ENCODE measurements at places on chromosomes 11 and 22.
A peak's percentile ranks its signal among the peaks of the same experiment; 100 is the strongest.

DNA sequence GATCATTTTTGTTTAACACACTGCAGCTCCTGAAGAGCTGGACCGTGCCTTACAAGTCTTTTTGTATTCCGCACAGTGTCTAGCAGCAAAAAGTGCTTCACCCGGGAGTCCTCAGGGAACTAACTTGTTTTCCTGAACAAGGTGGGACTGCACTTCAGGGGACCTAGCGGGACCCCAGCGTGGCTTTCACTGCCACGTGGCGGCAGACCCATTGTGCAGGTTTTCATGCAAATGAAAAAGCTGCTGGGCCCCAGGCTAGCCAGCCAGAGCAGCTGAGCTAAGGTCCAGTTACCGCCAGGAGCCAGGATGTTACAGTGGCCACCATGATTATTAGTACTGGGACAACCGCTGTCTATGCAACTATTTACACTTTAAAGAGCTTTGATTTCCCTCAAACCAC lies 90.6 kb downstream of the FAR1 start:
- no peak for DNase-seq

GRCh38 chr22:30783021-30783420 lies 88.3 kb downstream of the OSBP2 start:
- DNase-seq, result no peak

DNA sequence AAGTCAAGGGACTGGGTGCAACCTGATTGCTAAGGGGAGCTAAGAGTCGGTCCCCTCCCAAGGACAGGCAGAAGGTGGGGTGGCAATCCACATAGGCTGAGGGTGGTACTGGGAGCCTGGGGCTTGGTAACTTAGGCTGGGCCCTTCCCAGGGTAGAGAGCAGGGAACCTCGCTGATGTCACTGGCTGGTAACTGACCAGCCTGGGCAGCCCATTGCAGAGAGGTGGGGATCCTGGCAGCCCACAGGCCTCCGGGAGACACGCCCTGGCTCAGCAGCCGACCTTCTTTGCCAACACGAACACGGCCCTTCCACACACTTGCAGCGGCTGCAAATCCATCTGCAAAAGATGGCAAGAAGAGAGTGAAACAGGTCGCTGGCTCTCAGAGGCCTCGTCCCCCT lies 25.4 kb downstream of the A4GALT start:
- peak; percentile 34 for DNase-seq

DNA sequence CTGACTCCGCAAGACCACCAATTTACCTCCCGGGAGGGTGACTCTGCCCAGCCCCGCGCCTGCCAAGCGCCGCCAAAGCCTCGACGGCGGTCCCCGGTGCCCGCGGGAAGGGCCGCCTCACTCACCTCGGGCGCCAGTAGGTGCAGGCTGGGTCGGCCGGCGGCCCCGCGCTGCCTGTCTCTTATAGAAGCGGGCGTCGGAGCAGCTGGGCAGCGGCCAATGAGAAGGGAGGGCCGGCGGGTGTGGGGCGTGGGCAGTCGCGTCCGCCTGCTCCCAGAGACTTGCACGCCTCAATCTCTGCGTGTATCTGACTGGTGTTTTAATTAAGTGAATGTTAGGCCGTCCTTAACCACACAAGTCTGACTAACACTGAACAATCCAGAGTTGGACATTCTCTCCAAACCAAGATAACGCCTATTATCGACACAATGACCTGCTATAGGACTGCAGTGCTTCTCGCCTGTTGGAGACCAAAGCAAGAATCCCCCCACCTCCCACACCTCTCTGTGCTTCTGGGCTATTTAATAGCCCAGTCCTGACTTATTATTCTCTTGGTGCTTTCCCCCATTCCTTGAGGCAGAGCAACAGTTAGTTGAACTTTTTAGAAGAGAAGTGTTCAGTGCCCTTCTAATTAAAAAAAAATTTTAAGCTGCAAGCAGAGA lies at the start of gene TPH1:
Gene TPH1 (minus strand): TSS at position 154 of the 662 bp plus-strand sequence. CDS start 5,507 bp downstream, outside the sequence.
- peak; percentile 19 for DNase-seq

GRCh38 chr11:102111787-102112508 lies 1.7 kb downstream of the YAP1 start:
- DNase-seq, result no peak

GRCh38 chr22:38845004-38845740 lies 1.3 kb upstream of the NPTXR start:
- no peak for DNase-seq

DNA sequence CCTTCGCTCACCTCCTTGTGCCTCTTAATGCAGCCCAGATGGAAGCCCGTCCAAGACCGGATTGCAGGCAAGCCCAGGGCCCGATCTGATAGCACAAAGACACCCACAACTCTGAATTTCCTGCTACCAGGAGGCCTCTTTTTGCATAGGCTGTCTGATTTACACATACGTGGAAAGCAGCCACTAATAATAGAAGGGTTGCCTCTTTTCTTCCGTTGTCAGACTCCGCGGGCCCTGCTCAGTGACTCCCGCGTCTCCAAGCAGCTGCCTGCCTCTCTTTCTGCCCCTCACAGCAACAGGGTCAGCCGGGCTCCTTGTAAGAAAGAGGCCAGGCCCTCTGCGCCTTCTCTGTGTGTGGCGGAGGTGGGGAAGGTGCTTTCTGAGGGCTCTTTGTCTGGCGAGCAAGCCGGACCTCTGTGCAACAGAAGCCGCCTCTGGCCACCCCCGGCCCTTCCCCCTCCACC lies 26.7 kb downstream of the FLI1 start:
- DNase-seq, result peak; percentile 62

GRCh38 chr11:97973352-97973857 lies 1047.3 kb upstream of the CNTN5 start:
- DNase-seq, result no peak

GRCh38 chr22:47623066-47623762 lies 860.8 kb downstream of the TBC1D22A start:
- peak; percentile 8 for DNase-seq

- no peak for DNase-seq
Measured at GRCh38 chr11:20707876-20708275, 38.5 kb downstream of the NELL1 start.

DNA sequence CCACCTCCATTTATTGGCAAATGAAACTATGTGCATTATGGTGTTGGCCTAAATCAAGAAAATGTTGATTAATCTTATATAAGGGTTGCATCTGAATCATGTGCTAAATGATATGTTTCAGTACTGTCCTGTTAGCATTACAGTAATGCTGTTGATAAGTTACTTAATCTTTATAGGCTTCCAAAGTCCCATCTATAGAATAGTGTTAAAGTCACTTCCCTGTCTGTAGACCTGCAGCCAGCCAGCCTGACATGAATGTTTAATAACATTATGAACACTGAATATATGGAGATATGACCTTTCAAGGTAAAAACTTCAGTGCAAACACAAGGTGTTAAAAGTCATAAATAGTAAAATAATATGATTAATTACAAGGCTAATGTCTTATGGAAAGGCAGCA lies 3.6 kb upstream of the TOM1 start:
- no peak for DNase-seq

- no peak for DNase-seq
Measured at GRCh38 chr22:32326647-32327046, 31.0 kb upstream of the RFPL3 start.

DNA sequence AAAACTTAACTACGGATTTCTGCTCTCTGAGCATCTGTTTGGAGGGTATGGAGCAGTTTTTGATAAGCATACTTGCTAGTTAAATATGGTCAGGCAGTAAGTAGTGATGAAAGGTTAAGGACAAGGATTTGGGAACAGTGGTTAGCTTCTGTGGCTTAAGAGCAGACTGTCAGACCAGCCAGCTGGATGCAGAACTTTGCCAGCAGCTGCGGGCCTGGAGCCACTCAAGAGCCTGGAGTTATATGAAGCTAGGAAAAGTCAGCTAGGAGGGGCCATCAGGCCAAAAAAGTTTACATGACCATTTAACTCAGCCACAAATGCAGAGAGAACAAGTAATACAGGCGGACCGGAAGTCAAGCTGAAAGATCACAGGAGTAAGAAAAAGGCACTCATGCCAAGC lies 1817.7 kb downstream of the LRRC4C start:
- no peak for DNase-seq

DNA sequence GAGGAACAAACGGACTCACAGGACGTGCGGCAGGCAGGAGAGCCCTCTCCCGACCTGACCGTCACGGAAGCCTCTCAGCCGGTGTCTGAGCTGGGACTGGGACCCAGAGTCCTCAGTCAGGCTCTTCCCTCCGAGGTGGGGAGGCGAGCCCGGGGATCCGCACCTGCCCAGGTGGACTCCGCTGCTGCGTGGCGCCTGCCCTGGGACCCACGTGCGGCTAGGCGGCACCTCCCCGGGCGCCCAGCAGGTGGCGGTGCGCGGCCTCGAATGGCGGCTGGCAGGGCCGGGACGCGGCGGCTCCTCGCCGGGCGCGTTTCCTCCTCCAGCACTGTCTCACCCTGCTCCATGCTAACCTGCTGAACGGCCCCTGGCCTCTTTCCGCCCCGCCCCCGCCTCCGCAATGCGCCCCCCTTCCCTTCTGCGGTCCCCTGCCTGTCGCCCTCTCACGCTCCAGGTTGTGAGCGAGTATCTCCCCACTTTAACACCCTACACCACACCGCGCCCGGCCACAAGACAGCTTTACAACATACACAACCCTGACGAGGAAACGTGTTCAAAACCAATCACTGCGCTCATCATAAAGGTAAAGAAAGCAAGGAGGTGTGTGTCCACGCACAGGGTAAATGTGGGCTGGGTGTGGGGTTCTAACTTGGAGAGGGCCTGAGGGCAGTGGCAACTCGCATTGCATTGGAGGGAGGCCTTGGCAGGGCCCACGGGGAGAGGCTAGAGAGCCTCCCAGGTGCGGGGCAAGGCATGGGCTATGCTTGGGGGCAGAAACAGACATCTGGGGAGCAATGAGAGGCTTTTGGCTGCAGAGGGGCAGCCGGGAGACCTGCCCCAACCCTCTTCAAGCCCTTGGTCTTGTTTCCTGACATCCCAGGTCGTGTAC lies 25.9 kb upstream of the ATXN10 start:
- peak; percentile 93 for DNase-seq

GRCh38 chr11:6393989-6394670 lies 3.9 kb downstream of the SMPD1 start:
- DNase-seq, result no peak

- DNase-seq, result peak; percentile 52
Measured at GRCh38 chr11:74570266-74571061, 21.9 kb upstream of the POLD3 start.

DNA sequence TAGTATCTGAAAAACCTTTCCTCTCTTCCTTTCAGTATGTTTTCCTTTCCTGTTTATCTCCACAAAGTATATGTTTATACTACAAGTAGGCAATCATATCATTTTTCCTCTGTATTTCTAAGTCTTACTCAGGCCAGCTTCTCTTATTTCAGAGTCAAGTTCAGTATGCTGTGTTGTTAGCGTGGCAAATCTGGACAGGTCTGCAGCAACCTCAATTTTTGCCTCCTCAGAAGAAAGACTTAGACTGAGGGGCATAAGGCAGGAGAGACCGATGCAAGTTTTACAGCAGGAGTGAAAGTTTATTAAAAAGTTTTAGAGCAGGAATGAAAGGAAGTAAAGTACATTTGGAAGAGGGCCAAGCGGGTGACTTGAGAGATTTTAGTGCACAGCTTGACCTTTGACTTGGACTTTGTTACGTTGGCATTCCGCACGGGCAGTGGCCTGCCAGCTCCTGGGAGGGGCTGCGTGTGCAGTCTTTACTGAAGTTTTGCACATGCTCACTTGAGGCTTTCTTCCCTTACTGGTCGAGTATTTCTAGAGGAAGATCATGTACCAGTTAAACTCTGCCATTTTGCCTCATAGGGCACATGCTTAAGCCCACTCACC lies 343.2 kb downstream of the NTM start:
- no peak for DNase-seq

DNA sequence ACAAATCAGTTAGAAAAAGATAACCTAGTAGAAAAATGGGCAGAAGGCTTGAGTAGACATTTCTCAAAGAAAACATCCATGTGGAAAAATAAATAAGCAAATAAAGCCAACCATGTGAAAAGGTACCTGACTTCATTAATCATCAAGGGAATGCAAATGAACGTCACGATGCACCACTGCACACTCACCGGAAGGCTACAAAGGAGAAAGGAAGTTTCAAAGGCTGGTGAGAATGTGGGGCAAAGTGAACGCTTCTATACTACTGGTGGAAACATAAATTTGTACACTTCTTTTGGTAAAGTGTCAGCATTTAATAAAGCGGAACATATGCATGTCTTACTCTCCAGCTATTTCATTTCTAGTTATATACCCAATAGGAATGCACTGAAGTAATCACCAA lies 166.8 kb downstream of the CSNK2A3 start:
- DNase-seq, result no peak

DNA sequence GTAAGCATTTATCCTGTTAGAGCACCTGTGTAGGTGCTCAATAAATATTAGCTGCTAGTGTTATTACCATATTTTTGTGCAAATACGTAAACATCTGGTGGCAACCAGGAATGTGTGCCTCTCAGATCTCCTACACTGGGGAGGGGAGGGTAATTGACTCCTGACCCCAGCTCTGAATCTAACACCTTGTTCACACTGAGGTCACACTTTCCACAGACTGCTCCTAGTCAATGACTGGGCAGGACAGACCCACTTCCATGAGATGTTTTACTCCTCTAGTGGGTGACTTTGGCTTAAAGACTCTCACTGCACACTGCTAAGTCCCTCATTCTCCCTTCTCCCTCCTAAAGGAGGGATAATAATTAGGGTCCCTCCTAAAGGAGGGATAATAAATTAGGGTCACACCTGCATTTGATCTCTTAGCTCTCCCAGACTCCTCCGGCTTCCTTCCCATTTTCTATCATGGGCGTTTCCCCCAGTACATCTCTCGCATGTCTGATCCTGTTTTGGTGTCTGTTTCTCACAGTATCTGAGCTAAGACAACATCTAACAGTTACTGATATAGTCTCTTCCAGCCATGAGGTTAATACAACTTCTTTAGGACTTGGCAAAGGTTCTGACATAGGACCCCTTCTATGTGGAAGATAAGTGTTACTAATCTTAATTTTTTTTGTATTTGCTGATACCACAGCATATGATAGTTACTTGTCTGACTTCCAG lies 8.0 kb downstream of the CSTPP1 start:
- no peak for DNase-seq

DNA sequence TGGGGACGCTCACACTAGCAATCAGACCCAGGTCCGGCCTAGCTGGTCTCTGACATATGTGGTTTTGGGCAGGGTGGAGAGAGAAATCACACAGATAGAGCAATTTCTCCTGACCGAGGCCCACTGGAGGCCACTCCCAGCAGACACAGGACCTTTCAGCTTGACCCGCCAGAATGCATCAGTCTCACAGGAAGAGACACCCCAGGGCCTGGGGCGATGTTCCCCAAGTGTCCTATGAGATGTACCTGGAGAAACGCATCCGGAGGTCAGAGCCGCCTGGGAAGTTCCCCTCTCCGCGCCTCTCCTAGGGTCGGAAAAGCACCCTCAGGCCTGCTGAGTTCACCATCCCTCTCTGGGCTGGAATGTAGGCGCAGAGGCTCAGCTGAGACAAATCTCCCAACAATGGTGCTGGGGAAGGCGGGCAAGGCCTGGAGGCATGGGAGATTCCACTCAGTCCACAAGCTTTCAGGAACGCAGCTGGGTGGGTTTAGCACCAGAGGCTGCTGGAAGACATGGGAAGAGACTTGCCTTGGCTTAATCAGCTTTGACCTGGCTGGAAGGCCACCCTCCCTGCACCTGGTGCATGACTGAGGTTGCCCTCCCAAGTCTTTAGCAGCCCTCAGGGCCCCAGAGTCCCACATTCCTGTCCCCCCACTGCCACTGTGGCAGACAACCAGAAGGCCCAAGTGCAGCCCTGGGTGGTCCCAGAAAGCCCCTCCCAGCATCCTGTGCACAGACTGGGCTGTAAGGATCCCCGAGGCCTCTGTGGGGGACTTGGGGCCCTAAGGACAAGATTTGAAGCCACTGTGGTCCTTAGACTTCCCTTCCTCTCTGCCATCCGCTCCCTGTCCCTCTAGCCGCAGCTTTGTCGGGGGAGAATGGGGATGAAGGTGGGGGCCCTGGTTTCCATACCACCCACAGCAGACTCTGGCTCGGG lies 57.5 kb downstream of the RTL6 start:
- DNase-seq, result no peak

GRCh38 chr11:73029403-73029802 lies 112.7 kb downstream of the FCHSD2 start:
- no peak for DNase-seq
